ENCODE measurements at places on chromosomes 11 and 22. TPM values are rescaled to one million over a fixed set of nuclear protein-coding genes. Genes with fewer than 3 reads are reported as not detected.

IFITM1 gene
- 0.57 TPM for total RNA-seq

NRXN2 gene
- total RNA-seq: not detected

HOATZ gene
- not detected for total RNA-seq

LRRC55 gene
- total RNA-seq: not detected

DEFB131B gene
- not detected for total RNA-seq

OSM gene
- total RNA-seq: not detected

MYO18B gene
- total RNA-seq: not detected

CRYBA4 gene
- total RNA-seq: not detected

SCGB1D2 gene
- total RNA-seq: not detected

OR8G1 gene
- not detected for total RNA-seq

LRP4 gene
- 1.4 TPM for total RNA-seq

INCENP gene
- 34.3 TPM for total RNA-seq

FGF19 gene
- total RNA-seq: not detected

SEPTIN5 gene
- 34.6 TPM for total RNA-seq

CBLIF gene
- total RNA-seq: not detected

POU2AF3 gene
- not detected for total RNA-seq

SLC6A5 gene
- not detected for total RNA-seq

MYOD1 gene
- total RNA-seq: not detected

SLC36A4 gene
- total RNA-seq: 15.4 TPM

NOX4 gene
- total RNA-seq: 67.6 TPM

C11orf86 gene
- total RNA-seq: not detected

OR1S2 gene
- total RNA-seq: not detected

C11orf91 gene
- 0.33 TPM for total RNA-seq

FAM180B gene
- total RNA-seq: not detected

C1QTNF4 gene
- total RNA-seq: 0.10 TPM

NNMT gene
- total RNA-seq: 330 TPM

C1QTNF5 gene
- 111 TPM for total RNA-seq

POTEH gene
- total RNA-seq: not detected

DPP3 gene
- 73.5 TPM for total RNA-seq

MYRF gene
- total RNA-seq: 0.65 TPM

Data from vein endothelial cell (primary cell).